ENCODE measurements at places on chromosomes 16 and 17.

DNA sequence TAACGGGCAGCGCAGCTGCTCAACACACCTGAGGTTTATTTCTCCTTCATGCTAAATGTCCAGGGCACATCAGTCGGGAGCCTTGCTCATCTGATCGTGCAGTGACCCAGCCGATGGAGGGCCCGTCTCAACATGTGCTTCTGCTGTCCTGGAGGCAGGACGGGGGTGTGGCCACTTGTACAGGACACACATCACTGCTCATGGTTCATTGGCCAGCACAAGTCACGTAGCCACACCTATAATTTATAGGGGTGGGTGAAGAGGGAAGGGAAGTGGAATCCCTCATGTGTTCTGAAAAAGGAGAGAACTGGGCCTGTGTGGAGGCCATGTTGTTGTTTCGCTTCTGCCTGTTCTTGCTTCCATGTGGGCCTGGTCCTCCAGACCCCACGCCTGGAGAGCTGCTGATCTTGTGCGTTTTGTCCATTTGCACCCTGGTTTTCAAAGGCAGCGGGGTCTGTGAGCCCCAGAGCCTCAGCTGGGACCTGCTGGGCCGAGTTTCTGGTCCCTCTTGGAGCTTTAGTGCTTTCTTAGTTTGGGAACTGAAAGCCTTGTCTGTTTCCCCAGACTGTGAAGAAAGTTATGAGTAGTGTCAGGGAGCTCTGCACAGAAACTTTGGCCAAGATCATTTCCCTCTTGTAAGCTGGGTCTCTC lies 60.5 kb downstream of the CMIP start:
- no peak for DNase-seq

GRCh38 chr16:74743668-74744299 lies 30.8 kb downstream of the FA2H start:
- DNase-seq = no peak

DNA sequence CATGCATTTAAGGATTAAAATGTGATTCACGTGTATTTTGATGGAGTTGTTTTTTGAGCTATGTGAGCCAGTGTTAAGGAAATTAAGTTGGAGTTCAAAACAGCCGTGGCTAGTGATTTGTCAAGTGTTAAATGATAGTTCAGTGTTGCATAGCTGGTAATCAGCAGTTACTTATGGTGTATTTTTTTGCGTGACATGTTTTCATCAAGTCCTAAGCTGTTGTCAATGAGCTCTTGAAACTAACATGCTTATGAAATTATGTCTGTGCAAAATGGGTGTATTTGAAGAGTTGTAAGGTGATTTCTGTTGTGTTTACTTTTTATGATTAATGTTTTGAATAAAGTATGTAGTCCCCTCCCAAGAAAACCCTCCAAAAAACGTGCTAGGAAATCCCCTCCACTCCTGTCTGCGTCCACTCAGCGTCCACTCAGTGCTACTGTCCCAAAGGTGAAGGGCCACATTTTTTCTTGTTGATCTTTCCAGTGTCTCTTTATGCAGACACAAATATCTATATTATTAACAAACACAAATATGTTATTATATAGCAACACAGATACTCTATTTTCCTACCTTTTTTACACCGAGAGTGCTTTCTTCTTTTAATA lies 30.0 kb downstream of the USP10 start:
- DNase-seq = no peak

DNA sequence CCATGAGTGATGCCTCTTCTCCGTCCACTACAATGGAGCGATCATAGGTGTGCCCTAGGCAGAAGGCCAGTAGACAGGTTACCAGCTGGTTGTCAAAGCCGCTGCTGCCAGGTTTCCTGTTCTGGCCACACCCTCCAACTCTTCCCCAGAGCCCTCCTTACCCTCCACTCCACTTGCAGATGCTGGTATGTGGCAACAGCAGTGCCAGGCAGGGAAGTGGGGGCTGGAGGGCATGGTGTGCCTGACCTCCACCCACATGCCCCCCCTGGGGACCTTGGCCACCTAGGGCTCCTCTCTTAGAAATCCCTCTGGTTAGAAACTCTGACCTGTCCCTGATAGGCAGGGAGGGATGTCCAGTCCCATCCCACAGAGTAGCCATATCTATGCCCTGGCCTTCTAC lies 1.5 kb downstream of the RRAD start:
- no peak for DNase-seq

- no peak for DNase-seq
Observed at GRCh38 chr16:13171313-13171712, 269.9 kb downstream of the SHISA9 start.

DNA sequence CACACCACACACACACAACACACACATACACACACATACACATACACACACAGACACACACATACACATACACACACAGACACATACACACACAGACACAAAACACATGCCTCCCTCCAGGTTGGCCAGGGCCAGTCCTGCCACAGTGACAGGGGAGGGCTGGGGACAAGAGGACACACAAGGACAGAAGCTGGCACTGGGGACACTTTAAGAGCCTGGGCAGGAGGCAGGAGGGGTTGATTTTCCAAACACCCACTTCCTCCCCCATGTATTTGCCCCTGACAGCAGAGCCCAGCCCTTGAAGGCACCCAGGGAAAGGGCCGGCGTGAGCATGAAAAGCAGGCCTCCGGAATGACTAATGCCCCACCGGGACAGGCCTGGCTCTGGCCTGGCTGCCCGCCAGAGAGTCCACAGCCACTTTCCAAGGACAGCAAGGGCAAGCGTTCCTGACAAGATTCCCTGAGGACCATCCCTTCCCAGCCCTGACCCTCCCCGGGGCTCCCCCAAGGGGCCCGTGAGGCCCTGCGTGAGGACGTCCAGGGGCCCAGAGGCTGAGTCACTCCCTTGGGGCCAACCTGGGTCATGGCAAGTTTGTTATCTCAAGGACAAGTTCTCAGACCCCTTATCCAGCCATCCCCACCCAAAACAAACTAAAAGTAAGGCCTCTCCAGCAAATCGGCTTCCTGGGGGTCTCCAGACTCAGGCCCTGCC lies 235.6 kb downstream of the ZNF423 start:
- DNase-seq = peak; percentile 12

DNA sequence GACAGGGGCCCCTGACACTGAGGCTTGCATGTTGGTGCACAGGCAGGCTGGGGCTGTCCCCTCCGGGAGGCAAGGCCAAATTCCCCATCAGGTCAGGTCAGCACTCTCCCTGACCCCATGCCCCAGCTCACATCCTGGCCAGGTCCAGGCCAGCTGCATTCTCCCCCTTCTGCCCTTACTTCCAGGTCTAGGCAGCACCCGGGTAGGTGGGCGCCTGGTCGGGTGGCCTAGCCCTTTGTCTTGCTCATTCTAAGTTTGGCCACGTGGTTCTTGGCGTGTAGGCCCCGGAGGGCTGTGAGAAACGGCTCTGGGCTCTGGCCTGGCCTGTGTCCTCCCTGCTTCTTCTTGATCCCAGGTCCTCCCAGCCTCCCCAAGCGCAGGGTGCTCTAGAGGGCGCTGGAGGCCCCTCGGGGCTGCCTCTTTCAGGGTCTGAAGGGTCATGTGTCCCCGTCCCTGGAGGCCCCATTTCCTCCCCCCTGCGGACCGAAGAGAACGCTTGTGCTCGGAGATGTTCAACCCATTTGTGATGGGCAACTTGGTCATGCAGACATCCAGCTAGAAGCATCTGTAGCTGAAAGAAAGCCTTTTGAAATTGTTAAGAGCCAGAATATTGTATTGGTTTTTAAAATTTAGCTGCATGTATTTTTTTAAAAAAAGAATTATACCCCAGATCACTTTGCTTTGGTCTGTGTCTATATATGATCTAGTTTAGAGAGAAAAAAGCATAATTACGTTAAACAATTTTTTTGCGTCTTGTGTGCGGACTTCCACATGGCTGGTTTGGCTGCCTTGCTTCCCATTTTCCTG lies 6.7 kb downstream of the BAHCC1 start:
- no peak for DNase-seq

DNA sequence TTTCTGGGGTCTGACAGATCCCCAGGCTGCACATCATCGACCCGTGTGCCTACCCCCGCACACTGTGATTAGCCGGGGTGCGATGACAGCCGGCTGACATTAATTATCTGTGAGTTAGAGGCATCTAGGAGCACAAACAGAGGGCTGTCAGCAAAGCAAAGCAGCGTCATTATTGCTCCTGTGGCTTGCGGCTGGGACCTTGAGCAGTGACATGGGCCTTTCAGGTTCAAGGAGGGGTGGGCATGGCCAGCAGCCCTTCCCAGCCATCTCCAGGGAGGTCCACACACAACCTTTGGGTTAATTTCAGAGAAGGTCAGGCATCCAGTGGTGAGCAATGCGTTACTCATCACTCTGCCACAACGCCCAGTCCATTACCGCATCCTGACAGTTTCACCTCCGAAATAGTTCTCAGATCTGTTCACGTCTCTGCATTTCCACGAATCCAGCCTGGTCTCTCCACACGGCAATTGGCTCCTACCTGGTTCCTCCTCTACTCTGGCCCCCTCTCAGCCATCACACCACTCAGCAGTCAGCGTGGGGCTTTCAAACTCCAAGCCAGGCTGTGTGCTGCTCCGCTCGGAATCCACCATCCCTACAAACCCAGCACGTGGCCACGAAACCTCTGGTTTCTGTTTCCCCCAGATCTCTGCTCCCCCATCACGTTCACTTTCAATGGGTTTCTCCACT lies 249.7 kb upstream of the C16orf82 start:
- DNase-seq = no peak

- no peak for DNase-seq
Observed at GRCh38 chr16:7107436-7107835, 225.2 kb upstream of the RBFOX1 start.

- DNase-seq = no peak
Observed at GRCh38 chr17:29124925-29125273, 55.3 kb downstream of the MYO18A start.

- DNase-seq = no peak
Observed at GRCh38 chr17:75269844-75270217, 1.2 kb downstream of the MIF4GD start.

DNA sequence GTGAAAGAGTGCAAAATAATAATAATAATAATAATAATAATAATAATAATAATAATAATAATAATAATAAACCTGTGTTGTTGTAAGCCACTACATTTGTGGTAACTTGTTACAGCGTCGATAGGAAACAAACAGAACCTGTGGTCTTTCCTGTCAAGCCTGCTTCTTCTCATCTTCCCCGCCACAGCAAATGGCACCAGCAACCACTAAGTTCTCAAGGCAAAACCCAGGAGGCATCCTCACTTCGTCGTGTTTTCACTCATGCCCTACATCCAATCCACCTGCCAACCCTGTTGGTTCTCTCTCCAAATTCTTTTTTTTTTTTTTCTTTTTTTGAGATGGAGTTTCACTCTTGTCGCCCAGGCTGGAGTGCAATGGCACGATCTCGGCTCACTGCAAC lies 34.2 kb downstream of the ITGAE start:
- no peak for DNase-seq

- DNase-seq = no peak
Observed at GRCh38 chr16:25064937-25065336, 46.6 kb upstream of the LCMT1 start.

DNA sequence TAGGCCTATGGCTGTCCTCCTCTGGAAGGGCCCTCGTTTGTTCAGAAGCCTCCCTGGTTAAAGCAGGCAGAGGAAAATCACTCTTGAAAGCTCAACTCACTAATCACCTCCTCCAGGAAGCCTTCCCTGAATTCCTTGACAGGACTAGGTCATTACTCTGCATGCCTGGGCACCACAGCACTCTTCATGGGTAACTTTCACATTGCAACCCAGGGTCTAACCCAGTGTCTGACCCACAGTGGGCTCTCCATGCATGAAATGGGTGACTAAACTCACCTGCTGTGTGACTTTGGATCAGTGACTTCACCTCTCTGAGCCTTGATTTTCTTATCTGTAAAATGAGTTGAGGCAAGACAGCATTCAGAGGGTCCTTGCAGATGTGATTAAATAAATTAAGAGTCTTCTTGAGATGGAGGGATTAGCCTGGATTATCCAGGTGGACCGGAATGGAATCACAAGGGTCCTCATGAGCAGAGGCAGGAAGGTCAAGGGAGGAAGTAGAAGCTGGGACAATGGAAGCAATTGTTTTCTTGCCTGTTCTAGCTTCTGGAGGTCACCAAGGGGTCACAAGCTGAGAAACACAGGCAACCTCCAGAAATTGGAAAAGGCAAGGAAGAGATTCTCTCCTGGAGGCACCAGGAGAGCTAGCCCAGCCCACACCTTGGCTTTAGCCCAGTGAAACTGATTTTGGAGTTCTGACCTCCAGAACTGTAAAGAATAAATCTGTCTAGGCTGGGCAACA lies 3.8 kb upstream of the RAI1 start:
- no peak for DNase-seq

GRCh38 chr17:3889325-3890012 lies 3.4 kb downstream of the CAMKK1 start:
- DNase-seq = no peak

DNA sequence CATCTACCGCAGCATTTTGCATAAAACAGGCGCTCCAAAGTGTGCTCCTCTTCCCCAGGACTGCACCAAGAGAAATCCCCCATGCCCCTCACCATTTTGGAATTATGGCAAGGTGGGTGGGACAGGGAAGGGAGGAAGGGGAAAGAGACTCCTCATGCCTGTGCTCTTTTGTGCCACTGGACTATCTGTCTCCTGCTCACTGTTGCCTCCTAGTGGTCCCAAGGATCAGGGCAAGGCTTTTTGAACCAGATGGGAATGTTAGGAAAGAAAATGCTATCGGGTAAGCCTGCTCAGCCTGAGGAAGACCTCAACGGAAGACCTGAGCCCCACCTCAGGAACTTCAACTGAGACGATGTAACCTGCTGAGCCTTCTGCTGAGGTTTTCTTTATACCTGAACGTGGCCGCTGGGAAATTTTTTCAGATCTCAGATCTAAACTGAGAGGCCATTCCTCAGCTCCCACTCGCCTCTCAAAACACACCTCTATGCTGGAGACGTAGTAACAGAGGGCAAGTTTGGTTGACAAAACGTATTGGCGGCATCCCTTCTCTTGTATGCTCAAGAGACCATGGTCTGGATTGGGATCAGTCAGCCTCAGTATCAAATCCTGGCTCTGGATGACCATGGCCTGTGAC lies 58.3 kb downstream of the SPACA3 start:
- no peak for DNase-seq

- no peak for DNase-seq
Observed at GRCh38 chr16:78437352-78437968, 338.0 kb downstream of the WWOX start.

GRCh38 chr17:3385869-3386816 lies at the start of gene OR3A2:
Gene OR3A2 (minus strand): TSS chr17:3386308.
- DNase-seq = no peak

DNA sequence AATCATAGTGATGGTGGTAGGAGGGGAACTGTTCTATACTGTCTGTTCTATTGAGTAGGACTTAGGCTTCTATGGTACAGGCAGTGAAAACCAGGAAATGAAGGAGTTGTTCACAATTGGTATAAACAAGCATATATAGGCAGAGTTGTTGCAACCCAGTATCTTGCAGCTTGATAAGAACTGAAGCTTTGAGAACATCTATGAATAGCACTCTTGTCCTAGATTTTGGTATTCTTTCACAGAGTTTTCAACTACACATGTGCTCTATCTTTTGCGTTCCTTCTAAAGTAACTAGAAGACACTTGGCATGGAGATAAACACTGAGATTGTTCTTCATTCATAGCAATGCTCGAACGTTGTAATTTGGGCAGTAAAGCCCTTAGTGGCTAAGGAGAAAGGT lies 91.8 kb downstream of the KCNJ2 start:
- no peak for DNase-seq
